ENCODE measurements at places on chromosomes 7 and 10. TPM values are rescaled to one million over a fixed set of nuclear protein-coding genes. Genes with fewer than 3 reads are reported as not detected.

DNA sequence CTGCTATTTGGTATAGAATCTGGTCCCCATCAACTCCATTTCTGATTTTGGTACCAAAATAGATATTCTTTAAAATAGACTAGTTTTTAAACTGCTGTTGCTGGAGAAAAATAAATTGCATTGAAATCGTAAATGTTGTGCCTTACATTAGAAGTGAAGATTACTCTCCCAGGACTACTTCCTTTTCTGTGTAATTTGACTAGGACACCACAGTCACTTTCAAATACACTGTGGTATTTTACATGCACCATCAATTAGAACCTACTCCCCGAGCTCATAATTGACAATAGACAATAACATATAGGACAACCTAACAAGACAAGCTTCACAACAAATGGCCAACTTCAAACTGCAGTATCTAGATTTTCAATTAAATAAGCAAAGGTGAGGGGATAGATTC, 211.5 kb downstream of the DGKB start:
- no peak for DNase-seq

GRCh38 chr7:154583454-154583853, 419.5 kb downstream of the PAXIP1 start:
- no peak for DNase-seq

MBL2 gene
- total RNA-seq: not detected

RSPH10B gene
- total RNA-seq: 0.44 TPM

All from ureter (tissue), 1 donor.